Globus pallidus (tissue), 1 donor: ENCODE measurements at places on chromosomes 7 and 10.

DNA sequence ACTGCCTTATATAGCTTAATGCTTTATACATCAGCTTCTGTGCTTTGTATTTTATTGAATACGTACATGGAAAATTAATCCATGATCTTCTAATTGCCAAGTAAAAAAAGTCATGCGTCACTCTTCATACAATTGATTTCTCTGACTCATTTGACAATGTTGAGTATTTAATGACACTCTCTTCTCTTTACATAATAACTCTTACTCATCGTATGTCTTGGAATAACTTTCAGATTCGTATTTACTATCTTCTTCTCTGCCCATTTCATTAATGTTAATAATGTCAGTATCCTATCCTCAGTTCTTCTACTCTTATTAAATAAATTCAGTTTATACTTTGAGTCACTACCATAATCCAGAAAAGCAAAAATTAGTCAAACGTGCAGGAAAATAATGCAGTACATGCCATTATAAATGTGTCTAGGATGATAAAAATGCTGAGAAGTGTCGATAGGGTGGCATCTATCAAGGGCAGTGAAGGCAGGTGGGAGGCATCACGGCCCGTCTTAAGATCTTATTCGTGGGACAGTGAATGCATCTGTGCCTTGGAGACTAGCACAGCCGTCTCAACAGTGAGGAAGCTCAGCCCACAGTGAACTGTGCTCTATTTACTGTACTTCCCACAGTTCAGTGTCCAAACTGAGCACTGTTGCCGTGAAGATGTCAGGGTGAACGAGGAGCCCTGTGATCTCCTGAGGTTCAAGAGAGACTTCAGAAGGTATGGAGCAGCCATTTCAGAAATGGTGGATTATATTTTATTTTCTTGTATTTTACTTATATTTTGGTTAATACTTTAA is 39.8 kb upstream of the AKR1E2 start:
- no peak for DNase-seq

GRCh38 chr10:2476812-2477553 is 590.4 kb upstream of the PFKP start:
- DNase-seq: no peak

DNA sequence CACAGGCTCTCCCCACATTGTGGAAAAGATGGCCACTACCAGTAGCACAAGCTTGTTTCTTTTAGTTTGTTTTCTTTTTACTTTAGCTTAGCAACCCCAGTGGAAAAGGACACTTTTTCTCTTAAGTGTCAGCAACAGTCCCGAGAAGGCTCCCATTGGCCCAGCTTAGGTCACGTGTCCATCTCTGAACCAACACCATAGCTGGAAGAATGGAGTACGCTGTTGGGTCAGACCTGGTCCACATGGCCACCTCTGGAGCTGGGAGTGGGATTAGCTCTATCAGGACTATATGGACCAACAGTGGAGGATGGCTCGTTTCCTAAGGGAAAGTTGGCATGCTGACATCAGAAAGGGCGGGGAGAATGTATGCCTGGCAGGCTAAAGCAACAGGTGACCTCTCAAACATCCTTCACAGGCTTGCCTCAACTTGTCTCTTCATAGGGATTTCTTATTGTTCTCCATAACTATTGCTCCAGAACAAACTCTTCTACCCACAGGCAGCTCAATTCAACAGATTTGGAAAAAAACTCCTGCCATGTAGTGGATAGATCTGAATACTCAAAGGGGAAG is 27.6 kb upstream of the NEUROG3 start:
- no peak for DNase-seq

DNA sequence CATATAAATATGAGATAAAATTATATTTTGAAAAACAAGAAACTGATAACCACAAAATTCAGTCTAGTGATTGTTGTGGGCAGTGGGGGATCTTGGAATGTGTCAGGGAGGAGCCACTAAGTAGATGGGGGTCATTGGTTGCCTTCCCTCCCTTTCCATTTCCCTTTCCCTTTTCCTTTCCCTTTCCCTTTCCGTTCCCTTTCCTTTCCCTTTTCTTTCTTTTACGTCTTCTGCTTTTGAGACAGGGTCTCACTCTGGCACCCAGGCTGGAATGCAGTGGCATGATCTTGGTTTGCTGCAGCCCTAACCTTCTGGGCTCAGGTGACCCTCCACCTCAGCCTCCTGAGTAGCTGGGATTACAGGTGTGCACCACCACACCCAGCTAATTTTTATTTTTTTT is 51.0 kb downstream of the DYNC2I1 start:
- no peak for DNase-seq

- DNase-seq: no peak
These were observed 294.1 kb upstream of the SMIM30 start for GRCh38 chr7:113412410-113412809.

GRCh38 chr10:29736366-29737073 is 101.7 kb upstream of the SVIL start:
- DNase-seq: no peak
